Endothelial cell (in vitro differentiated cells): ENCODE measurements at places on chromosomes 7 and 10.

GRCh38 chr10:12484941-12485805 is 135.8 kb downstream of the CAMK1D start:
- no peak for DNase-seq

GRCh38 chr10:78196396-78196795 is 162.7 kb downstream of the RPS24 start:
- DNase-seq = no peak

- DNase-seq = no peak
Observed at GRCh38 chr7:28280516-28280915, 99.9 kb upstream of the JAZF1 start.

GRCh38 chr10:79285315-79286197 is 61.7 kb upstream of the PPIF start:
- DNase-seq = no peak

- DNase-seq = no peak
Observed at GRCh38 chr7:25391295-25391861, 163.1 kb upstream of the NPVF start.

DNA sequence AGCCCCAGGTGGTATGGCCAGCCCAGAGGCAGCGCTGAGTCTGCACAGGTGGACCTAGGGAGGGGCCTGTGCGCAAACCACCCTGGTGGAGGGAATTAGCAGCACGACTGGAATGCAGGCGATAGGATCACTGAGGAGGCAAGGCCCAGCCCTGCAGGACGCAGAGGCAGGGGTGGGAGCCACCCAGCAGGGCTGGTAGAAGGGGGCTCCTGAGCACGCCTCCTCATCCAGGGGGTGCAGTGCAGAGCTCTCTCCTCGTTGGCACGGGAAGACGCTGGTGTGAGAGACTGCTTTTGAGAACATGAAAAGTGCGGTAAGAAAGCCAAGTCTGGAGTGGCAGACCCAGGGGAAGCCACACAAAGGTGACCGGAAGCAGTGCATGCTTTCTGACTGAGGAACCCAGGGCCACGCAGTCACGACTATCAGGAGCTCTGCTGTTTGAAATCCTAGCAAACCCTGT is 6.0 kb downstream of the FXYD4 start:
- DNase-seq = no peak

DNA sequence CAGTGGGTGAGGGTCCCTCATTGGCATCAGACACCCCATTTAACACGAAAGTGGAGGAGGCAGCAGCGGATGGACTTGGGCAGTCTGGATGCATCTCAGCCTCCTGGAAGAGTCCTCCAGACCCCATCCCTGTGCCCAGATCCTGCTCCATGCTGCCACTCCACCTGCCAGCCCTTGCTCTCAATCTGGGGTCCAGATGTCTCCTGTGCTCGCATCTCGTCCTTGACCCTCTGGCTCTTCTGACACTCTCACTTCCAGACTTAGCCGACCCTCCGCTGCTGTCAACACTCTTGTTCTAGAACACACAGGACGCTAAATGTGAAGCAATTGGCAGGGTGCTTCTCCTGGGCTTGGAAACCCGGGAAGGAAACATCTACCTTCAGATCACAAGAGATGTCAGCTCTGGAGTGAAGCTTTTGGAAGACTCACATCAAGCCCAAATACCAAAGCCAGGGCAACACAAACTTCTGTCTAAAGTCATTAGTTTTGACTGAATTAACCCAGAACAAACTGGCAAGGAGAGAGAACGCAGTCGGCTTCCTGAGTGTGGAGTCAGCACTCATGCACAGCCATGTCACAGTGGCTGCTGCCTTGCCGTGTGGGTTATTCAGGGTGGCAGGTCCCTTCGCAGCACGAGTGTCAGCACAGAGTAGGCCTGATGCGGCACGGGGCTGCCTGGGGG is 379.1 kb downstream of the TCERG1L start:
- DNase-seq = no peak

- no peak for DNase-seq
Observed at GRCh38 chr10:31749301-31749700, 179.3 kb downstream of the ARHGAP12 start.

GRCh38 chr7:110877016-110877415 is 213.9 kb upstream of the LRRN3 start:
- DNase-seq = no peak

DNA sequence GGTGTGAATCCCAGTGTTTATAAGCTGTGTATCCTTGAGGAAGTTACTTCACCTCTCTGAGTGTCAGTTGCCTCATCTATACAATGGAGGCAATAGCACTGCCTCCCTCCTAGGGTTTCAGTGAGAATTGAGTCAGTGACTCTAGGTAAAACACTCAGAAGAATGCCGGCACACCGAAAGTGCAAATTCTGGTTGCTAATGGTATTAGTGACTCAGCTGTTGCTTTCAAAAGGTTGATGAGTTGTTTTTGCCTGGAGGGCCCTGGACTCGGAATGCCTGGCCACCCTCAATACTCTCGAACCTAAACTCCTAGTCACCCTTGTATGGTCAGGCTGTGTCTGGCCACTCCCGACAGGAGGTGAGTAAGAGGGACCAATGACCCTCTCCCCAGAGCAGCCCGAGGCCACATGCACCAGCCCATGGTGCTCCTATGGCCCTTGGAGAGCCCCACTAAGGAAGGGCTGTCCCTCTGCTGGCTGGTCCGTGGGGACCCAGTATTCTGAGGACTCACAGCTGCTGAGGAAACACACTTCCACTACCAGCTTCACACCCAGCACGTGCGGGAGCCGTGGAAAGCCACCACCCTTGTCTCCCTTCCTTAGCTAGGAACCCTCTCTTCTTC is 60.2 kb downstream of the CALML3 start:
- DNase-seq = no peak

DNA sequence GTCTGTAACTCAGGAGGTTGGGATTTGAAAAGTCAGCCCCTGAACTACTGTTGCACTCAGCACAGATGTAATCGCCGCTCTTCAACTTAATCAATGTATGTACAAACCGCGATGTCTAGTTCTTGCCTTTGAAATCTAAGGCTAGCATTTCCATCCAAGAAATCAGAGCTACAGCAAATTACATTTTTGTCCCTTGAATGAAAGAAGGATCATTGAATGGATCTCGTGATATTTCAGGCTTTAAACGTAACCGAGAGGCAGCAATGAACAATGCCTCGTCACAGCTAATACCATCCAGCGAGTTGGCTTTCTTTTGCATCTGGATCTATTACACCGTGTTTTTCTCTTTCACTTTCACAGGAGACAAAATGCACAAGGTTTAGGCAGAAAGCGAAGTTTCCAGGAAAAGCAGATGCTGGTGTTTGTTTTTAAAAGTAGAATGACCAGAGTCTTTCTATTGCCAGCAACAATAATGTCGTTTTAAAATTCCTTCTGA is 5.5 kb downstream of the SKIDA1 start:
- no peak for DNase-seq

- peak; percentile 69 for DNase-seq
Observed at GRCh38 chr7:101410743-101411507, 48.2 kb downstream of the COL26A1 start.

GRCh38 chr10:67107670-67108069 is 181.8 kb downstream of the LRRTM3 start:
- no peak for DNase-seq

DNA sequence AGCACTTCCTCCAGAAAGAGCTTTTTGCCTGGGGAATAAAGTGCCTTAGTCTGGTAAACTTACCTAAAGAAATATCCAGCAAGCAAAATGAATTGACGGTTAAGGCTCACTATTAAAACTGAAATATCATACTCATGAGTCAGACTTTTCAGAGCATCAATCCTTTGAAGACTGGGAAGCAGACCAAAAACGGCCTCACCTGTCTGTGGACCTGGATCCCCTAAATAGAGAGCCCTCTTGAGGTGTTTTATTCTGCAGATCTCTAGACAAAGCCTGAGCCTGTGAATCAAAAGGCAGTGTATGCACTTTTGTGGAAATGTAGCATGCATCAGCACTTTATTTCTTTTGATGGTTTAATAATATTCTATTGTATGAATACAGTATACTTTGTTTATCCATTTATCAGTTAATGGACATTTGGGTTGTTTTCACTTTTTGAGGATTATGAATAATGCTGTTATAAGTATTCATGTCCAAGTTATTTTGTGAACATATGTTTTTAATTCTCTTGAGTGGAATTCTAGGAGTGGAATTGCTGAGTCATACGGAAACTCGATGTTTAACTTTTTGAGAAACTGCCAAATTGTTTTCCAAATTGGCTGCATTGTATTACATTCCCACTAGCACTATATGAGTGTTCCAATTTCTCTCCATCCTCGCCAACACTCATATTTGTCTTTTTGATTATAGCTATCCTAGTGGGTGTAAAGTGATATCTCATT is 449.0 kb upstream of the IGFBP3 start:
- DNase-seq = no peak

DNA sequence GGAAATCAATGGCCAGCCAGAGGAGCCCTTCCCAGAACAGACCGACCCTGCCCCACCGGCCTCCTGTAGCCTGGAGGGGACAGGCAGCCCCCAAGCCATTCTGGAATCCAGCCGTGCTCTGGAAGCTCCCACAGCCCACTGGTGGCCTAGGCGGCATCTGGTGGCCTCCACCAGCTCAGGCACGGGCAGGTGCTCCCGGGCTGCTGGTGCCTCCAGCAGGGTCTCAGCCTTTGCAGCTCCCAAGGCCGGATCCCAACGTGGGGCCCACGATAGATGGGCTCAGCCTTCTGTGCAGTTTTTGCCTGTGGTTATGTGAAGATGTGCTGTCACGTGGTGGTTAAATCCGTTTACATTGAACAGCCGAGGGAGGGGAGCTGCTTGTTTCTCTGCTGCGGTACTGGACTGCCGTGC is 44.4 kb downstream of the JAKMIP3 start:
- peak; percentile 2 for DNase-seq

GRCh38 chr10:11515596-11516430 is 95.6 kb downstream of the USP6NL start:
- peak; percentile 39 for DNase-seq

DNA sequence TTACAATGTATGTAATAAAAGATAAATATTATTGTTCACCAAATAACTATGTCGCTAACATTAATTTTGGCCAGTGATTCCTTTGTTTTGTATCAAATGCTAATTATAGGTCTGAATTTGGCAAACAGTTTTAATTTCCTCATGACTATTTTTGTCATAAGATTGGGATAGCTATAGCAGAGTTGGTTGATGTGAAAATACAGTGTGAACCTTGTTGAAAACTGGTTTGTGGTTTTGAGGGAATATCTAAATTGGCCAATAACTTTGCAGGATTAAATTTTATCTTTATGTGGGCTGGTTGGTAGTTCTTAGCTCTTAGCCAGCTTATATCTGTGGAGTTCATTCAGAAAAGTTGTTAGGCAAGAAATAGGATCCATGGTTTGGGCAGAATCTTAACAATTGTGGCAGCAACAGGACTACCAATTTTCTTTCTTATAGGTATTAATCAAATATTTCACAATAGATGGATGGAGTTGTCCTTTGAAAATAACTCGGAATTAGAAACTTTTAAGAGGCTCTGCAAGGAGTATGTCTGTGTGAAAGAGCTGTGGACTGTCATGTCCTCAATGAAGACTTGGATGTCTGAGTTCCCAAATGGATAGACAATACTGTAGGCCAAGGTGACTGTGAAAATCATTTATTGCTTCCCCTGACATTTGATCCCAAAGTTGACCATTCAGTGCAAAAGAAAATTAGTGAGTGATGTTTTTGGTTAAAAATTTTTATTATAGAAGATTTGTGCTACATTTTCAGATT is 73.5 kb downstream of the PRKG1 start:
- DNase-seq = no peak

DNA sequence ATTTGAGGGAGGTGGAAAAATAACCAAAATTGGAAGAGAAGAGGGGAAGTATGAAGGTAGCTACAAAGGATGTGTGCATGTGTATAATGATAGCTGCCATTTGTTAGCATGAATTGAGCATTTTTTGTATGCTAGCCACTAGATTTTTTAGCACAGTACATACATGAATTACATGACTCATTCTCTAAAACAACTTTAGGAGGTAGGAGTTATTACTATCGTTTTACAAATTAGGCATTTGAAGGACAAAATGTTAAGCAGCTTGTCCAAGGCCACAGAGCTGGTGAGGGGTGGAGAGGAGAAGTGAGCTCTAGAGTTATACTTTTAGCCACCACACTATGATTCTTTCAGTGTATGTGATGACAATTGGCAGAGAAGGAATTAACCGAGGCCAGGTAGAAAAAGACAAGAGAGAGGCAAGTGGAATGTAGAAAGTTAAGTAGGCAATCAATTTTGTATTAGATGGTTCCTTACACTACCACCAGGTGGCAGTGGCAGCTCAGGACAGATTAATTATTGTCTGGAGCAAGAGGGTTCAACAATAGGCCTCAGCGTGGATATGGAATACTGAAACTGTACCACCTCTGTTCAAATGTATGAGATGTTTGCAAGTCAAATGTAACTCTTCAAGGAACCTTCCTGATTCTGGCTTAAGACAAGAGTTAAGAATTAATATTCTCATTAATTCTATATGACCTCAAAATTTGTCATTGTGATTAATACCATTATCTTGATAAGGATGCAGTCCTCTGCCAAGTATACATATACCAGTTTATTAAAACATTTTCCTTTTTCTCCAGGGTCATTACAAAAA is 128.0 kb downstream of the MBL2 start:
- peak; percentile 47 for DNase-seq

GRCh38 chr7:135322571-135323340 is 89.1 kb downstream of the STRA8 start:
- no peak for DNase-seq

- no peak for DNase-seq
Observed at GRCh38 chr7:45564485-45564884, 9.7 kb upstream of the ADCY1 start.

DNA sequence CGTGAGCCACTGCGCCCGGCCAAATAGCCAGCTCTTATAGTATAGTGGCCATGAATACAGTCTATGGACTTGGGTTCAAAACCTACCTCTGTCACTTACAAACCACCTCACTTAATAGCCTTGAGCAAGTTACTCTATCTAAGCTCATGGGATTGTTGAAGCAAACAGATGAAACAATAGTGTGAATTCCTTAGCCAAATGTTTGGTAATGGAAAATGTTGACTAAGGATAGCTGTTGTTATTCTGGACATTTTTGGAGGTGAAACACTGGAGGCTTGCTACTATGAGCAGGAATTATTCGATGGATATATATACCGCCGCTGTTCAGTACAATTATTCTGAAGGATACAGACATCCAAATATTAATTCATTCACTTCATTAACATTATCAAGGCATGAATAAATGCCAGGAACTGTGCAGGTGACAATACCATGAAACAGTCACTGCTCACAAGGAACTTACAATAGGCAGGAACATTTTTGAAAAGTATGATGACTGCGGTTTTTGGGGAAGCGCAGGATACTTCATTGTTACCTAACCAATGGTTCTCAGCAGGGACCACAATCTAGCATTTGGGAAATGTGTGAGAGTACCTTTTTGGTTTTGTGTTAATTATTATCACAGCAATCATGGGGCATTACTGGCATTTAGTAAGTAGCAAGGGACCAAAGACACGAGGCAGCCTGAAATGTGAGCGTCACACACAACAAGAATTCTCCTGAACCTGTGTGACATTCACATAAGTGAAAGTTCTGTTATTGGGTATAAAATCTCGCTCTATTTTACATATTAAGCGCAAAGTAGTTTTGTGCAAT is 55.7 kb downstream of the CUBN start:
- no peak for DNase-seq

- no peak for DNase-seq
Observed at GRCh38 chr7:78161781-78162180, 363.2 kb downstream of the PHTF2 start.
